Mesothelial cell of epicardium (in vitro differentiated cells): ENCODE measurements at places on chromosomes 5 and 9.

GRCh38 chr5:137589185-137589584, 90.1 kb upstream of the SPOCK1 start:
- no peak overlapping the region for H3K4me3 ChIP-seq
- H3K4me1 ChIP-seq, result no peaks in the 10 kb centered on the region
- peaks cover 36% of the 10 kb centered on the region for H3K27me3 ChIP-seq

- peaks cover 24% of the 10 kb centered on the region for H3K27me3 ChIP-seq
- DNase-seq, result no peak
- H3K4me3 ChIP-seq, result no peak overlapping the region
- no peak overlapping the region for H3K27ac ChIP-seq
- H3K4me1 ChIP-seq, result peaks cover under 1% of the 10 kb centered on the region
Measured at GRCh38 chr9:122382901-122383850, 12.4 kb downstream of the PTGS1 start.

DNA sequence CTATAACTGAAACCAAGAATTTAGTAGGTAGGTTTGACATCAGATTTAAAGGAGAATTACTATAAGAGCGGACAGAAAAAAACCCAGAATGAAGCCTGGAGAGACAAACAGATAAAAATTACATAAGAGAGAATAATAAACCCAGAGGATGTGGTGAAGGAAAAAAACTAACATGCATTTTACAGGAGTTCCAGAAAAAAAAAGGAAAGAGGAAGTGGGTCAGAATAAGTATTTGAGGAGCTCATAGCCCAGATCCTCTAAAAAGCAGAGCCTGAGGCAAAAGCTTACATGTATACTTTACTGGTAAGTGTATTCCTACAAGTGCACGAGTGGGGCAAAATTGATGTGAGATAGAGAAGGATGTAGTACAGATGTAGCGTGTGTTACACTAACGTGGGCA, 43.1 kb upstream of the NAA35 start:
- no peak overlapping the region for H3K27ac ChIP-seq
- peaks cover 14% of the 10 kb centered on the region for H3K36me3 ChIP-seq
- H3K4me3 ChIP-seq, result no peak overlapping the region
- no peaks in the 10 kb centered on the region for H3K4me1 ChIP-seq

- DNase-seq, result no peak
- peaks cover 16% of the 10 kb centered on the region for H3K4me1 ChIP-seq
- H3K27me3 ChIP-seq, result peaks cover 58% of the 10 kb centered on the region
- H3K4me3 ChIP-seq, result no peak overlapping the region
- H3K36me3 ChIP-seq, result no peaks in the 10 kb centered on the region
Measured at GRCh38 chr5:134111741-134112647, 2.5 kb upstream of the TCF7 start.

GRCh38 chr5:6909901-6910300, 196.7 kb downstream of the TENT4A start:
- peaks cover 6% of the 10 kb centered on the region for H3K27me3 ChIP-seq
- H3K36me3 ChIP-seq, result no peaks in the 10 kb centered on the region
- no peak overlapping the region for H3K4me3 ChIP-seq
- no peak for DNase-seq
- no peaks in the 10 kb centered on the region for H3K4me1 ChIP-seq
- no peak overlapping the region for H3K27ac ChIP-seq

DNA sequence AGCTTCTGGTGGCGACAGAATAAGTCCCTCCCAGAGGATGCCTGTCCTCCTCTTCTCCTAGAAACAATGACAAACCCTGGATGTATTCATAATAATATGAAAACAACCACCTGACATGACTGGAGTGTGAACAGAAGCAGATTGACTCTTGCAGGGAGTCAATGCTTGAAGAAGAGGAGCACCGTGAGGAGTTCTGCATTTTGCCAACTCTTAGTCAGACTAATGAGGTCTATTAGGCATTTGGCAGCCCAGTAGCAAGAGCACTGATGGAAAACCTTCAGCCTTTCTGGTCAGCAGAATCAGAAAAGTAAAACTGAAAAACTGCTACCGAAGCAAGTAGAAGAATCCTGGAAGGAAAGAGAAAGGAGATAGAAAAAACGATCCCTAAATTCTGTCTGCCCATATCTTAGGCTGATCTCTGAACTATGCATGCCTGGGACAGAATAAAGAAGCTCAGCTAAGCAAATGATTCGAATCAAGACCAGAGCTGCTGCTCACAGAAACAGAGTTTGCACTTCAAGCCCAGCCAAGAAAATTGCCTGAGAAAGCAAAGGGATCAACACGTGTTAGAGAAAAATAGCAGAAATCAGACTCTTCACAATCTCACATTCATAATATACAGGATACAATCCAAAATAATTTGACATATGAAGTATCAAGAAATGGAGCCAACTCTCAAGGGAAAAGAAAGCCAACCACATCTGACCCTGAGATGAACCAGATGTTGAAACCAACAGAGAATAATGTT, 69.5 kb upstream of the OSMR start:
- H3K36me3 ChIP-seq, result no peaks in the 10 kb centered on the region
- peaks cover 7% of the 10 kb centered on the region for H3K27me3 ChIP-seq
- no peak overlapping the region for H3K4me3 ChIP-seq
- no peak overlapping the region for H3K27ac ChIP-seq

DNA sequence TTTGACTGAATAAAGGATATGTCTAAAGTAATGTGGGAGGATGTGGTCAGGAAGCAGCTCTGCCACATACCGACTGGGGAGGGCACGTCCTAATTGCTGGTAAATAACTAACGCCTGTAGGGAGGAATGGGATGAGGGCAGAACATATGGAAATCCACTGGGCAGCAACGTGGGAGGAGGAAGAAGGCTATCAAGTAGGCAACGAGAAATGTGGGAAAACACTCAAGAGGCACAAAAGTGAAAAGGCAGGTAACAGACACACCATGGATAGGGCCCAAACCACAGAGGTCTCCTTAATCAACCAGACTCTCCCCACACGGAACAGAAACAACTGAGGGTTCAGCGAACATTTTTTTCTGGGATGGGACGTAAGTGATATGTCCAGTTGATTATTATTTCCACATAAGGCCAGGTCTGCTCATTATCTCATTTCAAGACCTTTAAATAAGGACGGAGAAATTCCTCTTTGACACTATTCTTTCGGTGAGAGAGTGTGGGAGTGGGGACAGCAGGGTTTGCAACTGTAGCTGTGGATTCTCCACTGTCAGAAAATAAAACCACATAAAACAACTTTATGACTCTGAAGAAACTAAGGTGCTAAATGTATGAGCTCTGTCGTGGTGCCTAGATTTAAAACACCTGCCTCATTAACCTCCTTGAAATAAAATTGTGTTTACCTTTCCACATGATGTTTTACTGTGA, 17.0 kb downstream of the IARS1 start:
- H3K4me3 ChIP-seq, result no peak overlapping the region
- no peak overlapping the region for H3K27ac ChIP-seq
- no peak for DNase-seq
- H3K4me1 ChIP-seq, result no peaks in the 10 kb centered on the region

- H3K4me3 ChIP-seq, result no peak overlapping the region
- DNase-seq, result no peak
- H3K36me3 ChIP-seq, result peaks cover 14% of the 10 kb centered on the region
- peak overlapping the region; percentile 43 for H3K27ac ChIP-seq
- H3K4me1 ChIP-seq, result peaks cover 53% of the 10 kb centered on the region
Measured at GRCh38 chr9:14220256-14220655, 93.7 kb downstream of the NFIB start.

- DNase-seq, result no peak
- no peaks in the 10 kb centered on the region for H3K36me3 ChIP-seq
- H3K27ac ChIP-seq, result no peak overlapping the region
- H3K4me3 ChIP-seq, result peak overlapping the region; percentile 75
- peaks cover 50% of the 10 kb centered on the region for H3K27me3 ChIP-seq
Measured at GRCh38 chr5:180352116-180353047, 754 bp downstream of the GFPT2 start.

DNA sequence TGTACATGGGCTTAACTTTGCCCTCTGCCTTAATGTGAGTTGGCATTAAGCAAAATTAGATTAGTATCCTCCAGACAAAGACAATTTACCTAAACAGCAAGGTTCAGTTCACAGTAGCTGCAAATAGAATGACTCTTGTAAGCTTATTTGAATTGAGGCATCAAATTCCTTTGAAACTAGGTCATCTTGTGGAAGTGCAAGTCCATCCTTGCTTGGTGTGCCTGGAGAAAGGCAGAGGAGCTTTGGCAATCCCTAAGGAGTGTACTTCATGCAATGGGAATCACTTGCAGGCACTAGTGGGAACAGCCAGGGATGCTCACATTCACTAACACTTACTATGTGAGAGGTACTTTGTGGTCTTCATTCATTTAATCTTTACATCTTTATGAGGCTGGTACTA, 118.3 kb downstream of the DRD1 start:
- H3K27me3 ChIP-seq, result peaks cover 28% of the 10 kb centered on the region
- H3K36me3 ChIP-seq, result no peaks in the 10 kb centered on the region
- no peaks in the 10 kb centered on the region for H3K4me1 ChIP-seq
- no peak overlapping the region for H3K4me3 ChIP-seq

- H3K36me3 ChIP-seq, result no peaks in the 10 kb centered on the region
- DNase-seq, result no peak
- H3K4me1 ChIP-seq, result peaks cover 26% of the 10 kb centered on the region
Measured at GRCh38 chr5:14218480-14218879, 75.3 kb downstream of the TRIO start.

GRCh38 chr9:126558051-126558665, 55.6 kb upstream of the LMX1B start:
- H3K4me1 ChIP-seq, result peaks cover 4% of the 10 kb centered on the region
- no peaks in the 10 kb centered on the region for H3K36me3 ChIP-seq
- DNase-seq, result peak; percentile 50

DNA sequence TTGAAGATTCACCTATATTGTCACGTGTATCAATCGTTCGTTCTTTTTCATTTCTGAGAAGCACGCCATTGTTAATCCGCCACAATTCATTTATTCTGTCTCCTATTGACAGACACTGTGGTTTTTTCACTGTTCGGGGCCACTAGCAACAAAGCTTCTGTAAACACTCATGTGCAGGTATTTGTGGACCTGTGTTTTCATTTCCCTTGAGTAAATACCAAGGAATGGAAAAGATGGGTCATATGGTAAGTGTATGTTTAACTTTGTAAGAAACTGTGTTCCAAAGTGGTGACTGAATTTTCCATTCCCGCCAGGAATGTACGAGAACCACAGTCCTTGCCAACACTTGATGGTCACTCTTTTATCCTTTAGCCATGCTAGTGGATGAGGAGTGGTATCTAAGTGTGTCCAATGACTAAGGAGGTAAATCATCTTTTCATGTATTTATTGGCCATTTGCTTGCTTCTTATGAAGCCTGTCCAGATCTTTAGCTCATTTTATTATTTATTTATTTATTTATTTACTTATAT, 10.7 kb downstream of the ABO start:
- no peak for DNase-seq
- no peaks in the 10 kb centered on the region for H3K36me3 ChIP-seq
- H3K4me3 ChIP-seq, result no peak overlapping the region
- H3K4me1 ChIP-seq, result peaks cover 4% of the 10 kb centered on the region

DNA sequence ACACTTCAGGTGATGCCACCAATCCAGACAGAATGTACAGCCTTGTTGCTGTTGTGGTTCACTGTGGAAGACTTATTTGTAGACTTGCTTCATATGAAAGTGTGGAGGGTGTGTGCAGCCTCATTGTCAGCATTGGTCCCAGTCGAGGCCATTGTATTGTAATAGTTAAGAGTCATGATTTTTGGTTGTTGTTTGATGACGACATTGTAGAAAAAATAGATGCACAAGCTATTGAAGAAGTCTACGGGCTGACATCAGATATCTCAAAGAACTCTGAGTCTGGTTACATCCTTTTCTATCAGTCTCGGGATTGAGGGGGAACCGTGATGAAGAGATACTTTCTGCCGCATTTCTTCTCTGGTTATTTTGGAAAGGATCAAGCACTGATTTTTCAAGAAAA, 56.4 kb upstream of the TLX3 start:
- no peak overlapping the region for H3K4me3 ChIP-seq
- no peaks in the 10 kb centered on the region for H3K4me1 ChIP-seq
- no peak for DNase-seq
- H3K27me3 ChIP-seq, result no peaks in the 10 kb centered on the region

- H3K27ac ChIP-seq, result peak overlapping the region; percentile 96
- no peak overlapping the region for H3K4me3 ChIP-seq
- no peaks in the 10 kb centered on the region for H3K27me3 ChIP-seq
- peaks cover 6% of the 10 kb centered on the region for H3K36me3 ChIP-seq
- no peak for DNase-seq
Measured at GRCh38 chr5:14447958-14448911, 133.4 kb upstream of the OTULINL start.

GRCh38 chr9:116671605-116672004, 15.5 kb upstream of the TRIM32 start:
- H3K4me3 ChIP-seq, result no peak overlapping the region
- no peak for DNase-seq
- no peaks in the 10 kb centered on the region for H3K4me1 ChIP-seq
- H3K27ac ChIP-seq, result no peak overlapping the region

- no peaks in the 10 kb centered on the region for H3K27me3 ChIP-seq
- DNase-seq, result no peak
- no peaks in the 10 kb centered on the region for H3K36me3 ChIP-seq
- no peak overlapping the region for H3K27ac ChIP-seq
- H3K4me1 ChIP-seq, result no peaks in the 10 kb centered on the region
Measured at GRCh38 chr9:83445703-83446265, 92.4 kb downstream of the FRMD3 start.

DNA sequence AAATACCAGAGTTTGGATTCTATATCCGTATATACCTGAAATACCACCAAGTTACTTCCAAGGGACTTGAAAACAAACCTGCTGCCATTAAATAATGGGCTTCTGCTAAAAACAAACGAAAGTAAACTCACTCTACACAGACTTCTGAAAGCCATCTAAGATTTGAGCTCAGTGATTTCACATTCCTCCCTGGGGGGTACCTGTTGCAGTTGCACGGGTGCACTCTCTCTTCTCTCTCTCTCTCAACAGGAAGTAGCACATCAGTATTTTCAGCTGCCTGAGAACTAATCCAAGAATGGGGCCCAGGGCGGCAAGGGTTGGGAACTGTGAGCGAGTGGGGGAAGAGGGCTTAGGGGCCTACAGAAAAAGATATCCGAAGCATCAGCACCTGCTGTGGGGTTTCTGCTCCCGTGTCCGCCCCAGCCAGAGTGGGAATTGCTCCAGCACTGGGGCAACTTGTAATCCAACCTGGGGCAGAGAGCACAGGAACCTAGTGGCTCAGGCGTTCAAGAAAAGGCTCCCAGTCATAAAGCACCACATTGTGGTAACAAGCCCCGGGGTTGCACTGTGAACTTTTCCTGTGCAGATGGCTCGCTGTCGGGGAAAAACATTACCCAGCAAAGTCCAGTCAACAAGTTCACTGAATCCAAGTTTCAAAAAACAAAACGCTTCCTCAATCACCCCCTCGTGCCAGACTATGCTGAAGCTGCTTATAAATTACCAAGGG, 99.8 kb downstream of the EFNA5 start:
- no peak for DNase-seq
- no peaks in the 10 kb centered on the region for H3K27me3 ChIP-seq
- peak overlapping the region; percentile 57 for H3K4me3 ChIP-seq
- H3K36me3 ChIP-seq, result no peaks in the 10 kb centered on the region
- H3K27ac ChIP-seq, result peak overlapping the region; percentile 90
